ENCODE measurements at places on chromosomes 3 and 15. TPM values are rescaled to one million over a fixed set of nuclear protein-coding genes. Genes with fewer than 3 reads are reported as not detected.

Gene ACKR2
- total RNA-seq, result 0.10 TPM

Gene PLA2G4E
- total RNA-seq, result not detected

Gene CHRD
- 0.21 TPM for total RNA-seq

Gene SERINC4
- total RNA-seq, result 0.15 TPM

Gene FAM107A
- total RNA-seq, result 0.46 TPM

Gene GALNT15
- total RNA-seq, result 0.05 TPM

Gene PTPN23
- 21.4 TPM for total RNA-seq

Gene MNS1
- total RNA-seq, result 2.4 TPM

Gene RIOX2
- 31.4 TPM for total RNA-seq

Gene PARL
- total RNA-seq, result 67.7 TPM

Gene AGBL1
- not detected for total RNA-seq

Data from A549 treated with dexamethasone at 1 μM for 4 hours (cell line).